ENCODE measurements at places on chromosomes 7 and 10. TPM values are rescaled to one million over a fixed set of nuclear protein-coding genes. Genes with fewer than 3 reads are reported as not detected.

Gene KCP
- 0.05 TPM for total RNA-seq

Gene SORCS1
- not detected for total RNA-seq

Gene CPSF4
- total RNA-seq = 33.6 TPM

Gene FAM25A
- total RNA-seq = not detected

Gene ANKRD30A
- 0.39 TPM for total RNA-seq

Gene CDC14C
- not detected for total RNA-seq

Gene CPXM2
- not detected for total RNA-seq

Gene SPDYE17
- total RNA-seq = not detected

Gene NEUROD6
- not detected for total RNA-seq

Gene CTAGE4
- total RNA-seq = not detected

Gene SLC16A9
- total RNA-seq = 0.13 TPM
